ENCODE measurements at places on chromosomes 2 and 18. TPM values are rescaled to one million over a fixed set of nuclear protein-coding genes. Genes with fewer than 3 reads are reported as not detected.

DNA sequence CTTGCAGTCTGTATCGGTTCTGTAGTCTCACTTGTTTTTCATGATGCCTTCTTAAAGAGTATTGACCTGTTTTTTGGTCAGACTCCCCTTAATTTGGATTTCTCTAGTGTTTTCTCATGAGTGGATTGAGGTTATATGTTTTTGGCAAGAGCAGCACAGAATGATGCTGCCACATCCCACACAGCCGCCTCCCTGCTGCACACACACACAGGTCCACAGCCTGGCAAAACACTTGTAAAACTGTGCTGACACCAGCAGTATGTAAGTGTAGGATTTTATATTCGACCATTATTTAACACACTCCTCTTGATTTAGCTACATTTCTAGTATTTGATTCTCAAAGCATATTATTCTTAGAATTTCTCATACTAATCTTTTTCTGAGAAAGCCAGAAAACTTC, 68.1 kb downstream of the ITGB1BP1 start:
- no peak for DNase-seq

- peak; percentile 82 for DNase-seq
Observed at GRCh38 chr18:13447621-13448334, 229.2 kb downstream of the LDLRAD4 start.

DNA sequence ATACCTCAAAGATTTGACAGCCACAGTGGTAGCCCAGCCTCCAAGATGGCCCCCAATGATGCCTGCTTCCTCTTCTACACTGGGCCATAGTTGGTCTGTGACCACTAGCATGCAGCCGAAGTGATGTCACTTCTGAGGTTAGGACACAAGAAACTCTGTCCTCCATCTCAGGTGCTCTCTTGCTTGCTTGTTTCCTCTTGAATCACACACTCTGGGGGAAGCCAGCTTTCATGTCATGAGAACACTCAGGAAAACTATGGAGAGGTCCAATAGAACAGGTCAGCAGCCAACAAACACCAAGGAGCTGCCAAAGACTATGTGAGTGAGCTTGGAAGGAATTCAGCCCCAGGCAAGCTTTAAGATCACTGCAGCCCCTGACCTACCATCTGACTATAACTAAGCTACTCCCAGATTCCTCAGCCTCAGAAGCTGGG, 3.3 kb upstream of the ADAM17 start:
- DNase-seq = no peak

DNA sequence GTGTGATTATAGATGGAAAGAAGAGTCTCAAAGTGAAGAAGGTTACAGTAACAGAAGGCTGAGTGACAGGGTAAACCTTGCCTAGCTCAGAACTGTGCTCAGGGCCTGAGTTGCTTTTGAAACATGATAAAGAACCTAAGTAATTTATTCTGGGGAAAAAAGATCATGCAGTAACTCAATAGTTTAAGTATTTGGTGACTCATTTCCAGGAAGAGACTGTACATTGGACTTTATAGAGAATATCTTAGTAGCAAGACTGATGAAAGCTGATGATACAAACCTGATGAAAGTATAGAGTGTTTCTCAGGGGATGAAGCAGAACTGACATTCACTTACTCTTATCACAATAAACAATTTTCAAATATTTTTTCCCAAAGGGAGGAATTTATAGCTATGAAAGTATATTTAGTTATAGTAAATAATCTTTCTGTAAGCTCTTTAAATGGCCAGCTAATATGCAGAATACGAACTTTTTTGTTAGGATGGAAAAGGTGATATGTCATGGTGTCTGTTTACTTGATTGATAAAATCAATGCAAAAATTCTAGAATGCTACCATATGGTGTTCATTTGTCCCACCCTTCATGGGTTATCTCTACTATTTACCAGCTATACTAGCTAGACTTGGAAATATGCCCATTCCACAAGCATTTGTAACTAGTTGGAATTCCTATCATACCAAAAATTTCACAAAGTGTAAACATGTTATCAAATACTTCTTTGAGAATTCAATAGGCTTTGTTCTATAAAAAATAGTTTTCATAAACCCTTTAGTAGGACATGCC, 1265.5 kb upstream of the ACVR2A start:
- DNase-seq = no peak

- DNase-seq = peak; percentile 90
Observed at GRCh38 chr2:128756365-128756717, 437.7 kb upstream of the HS6ST1 start.

DNA sequence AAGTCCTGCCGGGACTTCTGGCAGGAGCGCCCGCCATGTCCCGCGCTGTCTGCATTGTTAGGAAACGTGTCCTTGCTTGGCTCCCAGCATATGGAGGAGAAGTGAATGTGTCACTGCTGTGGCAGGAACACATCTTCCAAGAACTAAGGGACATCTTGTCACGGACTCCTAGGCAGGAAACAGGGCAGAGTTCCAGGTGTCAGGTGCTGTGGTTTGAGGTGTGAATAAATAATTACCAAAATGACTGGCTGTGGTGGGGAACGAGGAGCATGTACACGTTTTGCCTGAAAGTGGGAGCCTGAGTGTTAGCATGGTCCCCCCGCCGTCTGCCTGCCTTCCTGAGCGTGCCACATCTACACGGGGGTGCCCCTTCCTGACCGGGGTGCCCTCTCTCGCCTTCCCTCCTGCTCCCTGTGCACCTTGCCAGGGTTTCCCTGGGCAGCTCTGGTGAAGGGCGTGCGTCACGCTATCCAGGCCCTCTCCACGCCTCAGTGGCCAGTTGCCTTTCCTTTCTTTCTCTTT, 237.5 kb downstream of the LDLRAD4 start:
- DNase-seq = no peak

DNA sequence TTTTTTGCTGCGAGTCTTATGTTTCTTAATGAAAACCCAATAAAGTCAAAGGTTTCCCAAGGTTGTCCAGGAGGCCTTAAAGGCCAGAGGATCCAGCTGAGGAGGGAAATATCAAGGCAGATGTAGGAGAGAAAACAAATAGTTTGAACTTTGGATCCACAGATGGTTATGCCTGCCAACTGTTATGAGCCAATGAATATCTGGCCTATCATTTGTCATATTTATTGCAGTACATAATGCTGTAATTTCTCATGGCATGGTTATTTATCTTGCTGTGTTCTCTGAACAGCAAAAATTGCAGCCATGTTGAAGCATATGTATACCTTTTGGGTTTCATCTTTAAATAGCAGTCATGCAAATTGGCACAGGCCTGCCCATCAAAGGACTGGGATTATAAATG, 38.2 kb upstream of the CAVIN2 start:
- DNase-seq = no peak

DNA sequence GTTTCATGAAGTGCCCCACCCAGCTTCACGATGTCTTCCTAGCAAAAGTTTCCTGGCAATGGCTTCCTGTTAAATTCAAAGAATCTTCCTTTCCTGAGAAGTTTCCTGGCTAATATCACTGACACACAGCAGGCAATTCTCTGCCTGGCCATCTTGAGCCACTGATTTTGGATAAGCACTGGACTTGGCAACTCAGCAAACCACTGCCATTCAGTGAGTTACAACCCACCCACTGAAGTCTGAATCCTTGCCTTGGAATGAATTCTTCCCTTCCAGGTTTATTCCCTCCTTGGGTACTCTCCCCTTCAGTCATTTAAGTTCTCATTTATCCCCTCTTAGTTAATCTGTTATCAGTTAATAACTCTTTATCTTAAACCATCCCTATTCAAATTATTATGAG, 426.0 kb downstream of the MBD2 start:
- DNase-seq = no peak

- peak; percentile 69 for DNase-seq
Observed at GRCh38 chr2:105919191-105919811, 174.6 kb downstream of the NCK2 start.

GRCh38 chr2:85900366-85900765, 11.6 kb upstream of the ST3GAL5 start:
- no peak for DNase-seq

- DNase-seq = no peak
Observed at GRCh38 chr2:184178229-184178628, 420.1 kb upstream of the ZNF804A start.

- peak; percentile 32 for DNase-seq
Observed at GRCh38 chr18:61546590-61546989, 213.4 kb downstream of the CDH20 start.

- no peak for DNase-seq
Observed at GRCh38 chr2:1231466-1232063, 181.7 kb upstream of the TPO start.

GRCh38 chr2:5766056-5766455, 73.9 kb downstream of the SOX11 start:
- DNase-seq = peak; percentile 47

DNA sequence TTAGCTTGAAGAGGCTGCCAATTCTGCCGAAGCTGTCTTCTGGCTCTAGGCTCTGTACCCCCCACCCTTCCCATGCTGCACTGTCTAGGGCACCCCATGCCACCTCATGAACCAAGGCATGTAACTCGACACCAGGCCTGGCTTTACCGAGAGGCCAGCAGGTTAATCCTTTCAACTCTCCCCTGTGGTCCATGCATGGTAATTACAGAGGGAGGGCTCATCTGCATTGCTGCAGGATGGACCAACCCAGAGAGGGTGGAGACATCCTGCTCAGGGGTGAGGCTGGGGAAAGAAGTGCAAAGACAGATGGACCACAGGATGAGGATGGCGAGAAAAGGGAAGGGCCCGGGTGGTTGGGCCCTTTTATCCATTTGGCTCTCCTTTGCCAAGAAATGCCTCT, 65.8 kb downstream of the KCTD1 start:
- no peak for DNase-seq

DNA sequence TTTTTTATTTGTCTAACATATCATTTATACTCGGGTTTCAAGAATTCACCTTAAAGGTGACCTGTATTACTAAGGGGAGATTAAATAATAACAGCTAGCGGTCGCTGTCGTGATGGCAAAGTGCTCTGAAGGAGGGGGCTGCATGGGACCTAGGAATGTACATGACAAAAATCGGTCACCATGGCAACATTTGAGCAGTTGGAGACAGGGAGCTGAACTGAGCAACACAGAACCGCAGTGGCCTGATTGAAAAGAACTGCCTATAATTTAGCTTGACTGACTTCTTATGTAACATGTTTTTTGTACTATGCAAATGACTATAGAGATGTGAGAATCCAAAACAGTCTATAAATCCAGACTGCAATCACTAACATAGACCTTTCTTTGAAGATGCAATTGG, 34.3 kb upstream of the EPHA4 start:
- DNase-seq = peak; percentile 21

DNA sequence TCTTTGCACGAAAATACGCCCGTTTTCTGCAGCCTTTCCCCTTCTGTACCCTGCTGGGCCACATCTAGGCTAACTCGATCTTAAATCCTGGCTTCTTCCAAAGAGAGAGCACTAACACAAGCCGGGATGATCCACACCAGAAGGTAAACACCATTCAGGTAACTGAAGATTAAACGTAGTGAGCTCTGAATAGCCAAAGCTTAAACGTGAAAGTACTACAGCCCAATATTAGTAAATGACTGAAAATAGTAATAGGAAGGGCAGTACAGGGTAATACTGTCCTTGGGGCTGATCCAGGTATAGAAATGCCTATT, 422 bp upstream of the MRPL53 start:
- DNase-seq = no peak

DNA sequence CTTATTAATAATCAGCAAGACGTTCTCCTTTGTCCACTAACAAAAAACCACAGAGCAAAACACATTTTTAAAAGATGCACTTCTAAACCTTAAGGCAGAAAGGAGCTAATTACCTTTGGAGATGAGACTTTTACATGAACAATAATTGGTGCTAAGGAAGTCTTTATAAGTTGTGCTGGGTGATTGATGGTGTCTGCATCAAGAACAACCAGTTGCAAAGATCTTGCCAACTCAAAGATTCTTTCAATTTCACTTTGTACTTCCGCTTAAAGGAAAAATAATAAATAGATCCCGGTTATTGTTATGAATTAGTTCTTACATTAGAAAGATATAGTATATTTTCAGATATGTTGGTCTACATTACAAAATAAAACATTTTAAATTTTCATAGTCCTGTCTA, 26.9 kb upstream of the ARL5A start:
- DNase-seq = no peak

GRCh38 chr18:8050616-8051329, 483.7 kb downstream of the PTPRM start:
- DNase-seq = no peak

DOCK10 gene
- total RNA-seq = 13.8 TPM

GNAL gene
- total RNA-seq = 3.9 TPM

GCKR gene
- not detected for total RNA-seq

HRH4 gene
- total RNA-seq = 0.21 TPM

FBXO15 gene
- total RNA-seq = 0.21 TPM

DLGAP1 gene
- total RNA-seq = 4.4 TPM

ELP2 gene
- 96.2 TPM for total RNA-seq

CYP27A1 gene
- 19.8 TPM for total RNA-seq

PLCD4 gene
- total RNA-seq = 31.0 TPM

ATRAID gene
- 114 TPM for total RNA-seq

REG3G gene
- not detected for total RNA-seq

Measured in tongue (tissue), 3 donors.